CD8-positive, alpha-beta memory T cell (primary cell): ENCODE measurements at places on chromosomes 7 and 10. TPM values are rescaled to one million over a fixed set of nuclear protein-coding genes. Genes with fewer than 3 reads are reported as not detected.

MMP21 gene
- total RNA-seq: not detected

PAX4 gene
- total RNA-seq: not detected

ANKRD30A gene
- total RNA-seq: not detected

GPR15LG gene
- total RNA-seq: not detected

MEOX2 gene
- total RNA-seq: not detected

DNA sequence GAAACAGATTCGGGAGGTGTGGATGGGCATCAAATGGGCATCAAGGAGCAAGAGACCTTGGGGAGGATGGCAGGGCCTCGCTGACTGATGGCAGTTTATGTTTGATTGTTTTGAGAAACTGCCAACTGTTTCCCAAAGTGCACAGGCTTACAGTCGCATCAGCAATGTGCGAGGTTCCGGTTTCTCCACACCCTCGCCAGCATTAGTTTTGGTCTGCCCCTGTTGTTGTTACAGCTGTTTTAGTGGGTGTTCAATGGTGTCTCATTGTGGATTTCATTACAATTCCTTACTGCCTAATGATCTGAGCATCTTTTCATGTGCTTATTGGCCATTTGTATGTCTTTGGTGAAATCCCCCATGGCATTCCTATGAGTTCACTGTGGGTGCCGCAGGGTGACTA, 24.4 kb downstream of the AKR1E2 start:
- H3K4me3 ChIP-seq: no peak overlapping the region
- H3K27me3 ChIP-seq: no peaks in the 10 kb centered on the region
- H3K36me3 ChIP-seq: no peaks in the 10 kb centered on the region
- DNase-seq: no peak

- H3K27ac ChIP-seq: no peak overlapping the region
- H3K27me3 ChIP-seq: no peaks in the 10 kb centered on the region
- no peak overlapping the region for H3K4me3 ChIP-seq
- H3K4me1 ChIP-seq: no peaks in the 10 kb centered on the region
- no peaks in the 10 kb centered on the region for H3K36me3 ChIP-seq
- DNase-seq: no peak
These were observed 184.7 kb downstream of the DOCK4 start for GRCh38 chr7:112021379-112022044.

DNA sequence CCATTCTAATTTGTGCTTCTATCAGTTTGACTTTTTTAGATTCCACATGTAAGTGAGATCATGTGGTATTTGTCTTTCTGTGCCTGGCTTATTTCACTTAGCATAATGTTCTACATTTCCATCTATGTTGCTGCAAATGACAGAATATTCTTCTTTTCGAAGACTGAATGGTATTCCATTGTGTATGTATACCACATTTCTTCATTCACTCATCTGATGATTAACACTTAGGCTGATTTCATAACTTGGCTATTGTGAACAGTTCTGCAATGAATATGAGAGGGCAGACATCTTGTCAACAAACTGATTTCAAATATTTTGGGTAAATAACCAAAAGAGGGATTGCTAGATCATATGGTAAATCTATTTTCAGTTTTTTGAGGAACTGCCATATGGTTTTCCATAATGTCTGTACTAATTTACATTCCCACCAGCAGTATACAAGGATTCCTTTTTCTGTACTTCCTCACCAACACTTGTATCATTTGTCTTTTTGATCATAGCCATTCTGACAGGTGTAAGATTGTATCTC, 52.9 kb downstream of the ZNF22 start:
- no peak overlapping the region for H3K4me3 ChIP-seq
- H3K4me1 ChIP-seq: no peaks in the 10 kb centered on the region
- no peaks in the 10 kb centered on the region for H3K27me3 ChIP-seq
- H3K36me3 ChIP-seq: no peaks in the 10 kb centered on the region
- no peak for DNase-seq

GRCh38 chr7:131151034-131151433, 176.6 kb upstream of the MKLN1 start:
- no peak overlapping the region for H3K4me3 ChIP-seq
- no peak for DNase-seq
- no peaks in the 10 kb centered on the region for H3K4me1 ChIP-seq
- no peaks in the 10 kb centered on the region for H3K27me3 ChIP-seq
- H3K36me3 ChIP-seq: no peaks in the 10 kb centered on the region
- H3K27ac ChIP-seq: no peak overlapping the region

DNA sequence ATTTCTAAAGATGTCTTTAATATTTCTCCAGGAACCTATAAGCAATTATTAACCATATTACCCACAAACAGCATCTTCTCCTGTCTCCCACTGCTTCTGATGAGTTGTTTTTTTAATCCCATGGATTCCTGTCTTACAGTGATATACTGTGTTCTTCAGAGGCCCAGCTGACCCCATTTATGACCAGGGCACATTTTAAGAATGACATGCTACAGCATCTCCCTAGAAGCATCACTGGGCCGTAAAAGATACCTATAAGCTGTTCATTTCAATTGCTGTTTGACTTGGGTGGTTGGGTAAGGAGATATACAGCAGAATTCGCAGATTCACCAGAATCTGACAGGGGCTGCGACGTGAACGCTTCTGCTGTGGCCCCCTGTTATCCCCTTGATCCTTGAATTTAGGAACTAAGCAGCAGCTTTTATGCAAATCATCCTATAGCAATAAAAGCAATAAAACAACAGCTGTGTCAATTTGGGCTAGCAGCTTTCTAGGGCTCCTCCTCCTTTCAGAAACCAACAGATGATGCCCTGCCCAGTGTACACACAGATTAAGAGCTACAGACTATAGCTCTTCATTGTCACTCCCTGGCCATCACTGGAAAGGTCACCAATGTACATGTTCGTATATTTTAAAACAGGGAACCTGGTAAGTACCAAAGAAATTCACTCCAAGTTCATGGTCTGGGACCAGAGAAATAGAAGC, 86.8 kb downstream of the CPEB3 start:
- DNase-seq: no peak
- no peak overlapping the region for H3K27ac ChIP-seq
- H3K4me3 ChIP-seq: no peak overlapping the region
- no peaks in the 10 kb centered on the region for H3K36me3 ChIP-seq

GRCh38 chr10:53045315-53045714, 272.7 kb upstream of the MBL2 start:
- H3K4me3 ChIP-seq: no peak overlapping the region
- DNase-seq: no peak
- H3K4me1 ChIP-seq: no peaks in the 10 kb centered on the region
- no peaks in the 10 kb centered on the region for H3K27me3 ChIP-seq
- no peak overlapping the region for H3K27ac ChIP-seq

DNA sequence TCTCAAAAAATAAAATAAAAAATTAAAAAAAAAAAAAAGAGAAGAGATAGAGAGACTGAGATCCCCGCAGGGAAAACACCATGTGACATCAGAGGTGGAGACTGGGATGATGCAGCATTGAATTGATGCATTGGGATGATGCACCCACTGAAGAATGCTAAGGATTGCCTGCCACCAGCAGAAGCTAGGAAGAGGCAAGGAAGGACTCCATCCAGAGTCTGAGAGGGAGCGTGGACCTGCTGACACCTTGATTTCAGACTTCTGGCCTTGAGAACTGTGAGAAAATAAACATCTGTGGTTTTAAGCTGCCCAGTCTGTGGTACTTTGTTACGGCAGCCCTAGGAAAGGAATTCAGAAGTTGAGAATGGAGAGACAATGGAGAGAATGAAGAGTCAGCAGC, 89.8 kb upstream of the PRPS1L1 start:
- H3K27me3 ChIP-seq: no peaks in the 10 kb centered on the region
- no peaks in the 10 kb centered on the region for H3K4me1 ChIP-seq
- no peak overlapping the region for H3K4me3 ChIP-seq
- H3K36me3 ChIP-seq: no peaks in the 10 kb centered on the region
- DNase-seq: no peak

GRCh38 chr10:75108684-75109458, 2.6 kb upstream of the SAMD8 start:
- H3K36me3 ChIP-seq: no peaks in the 10 kb centered on the region
- H3K27me3 ChIP-seq: no peaks in the 10 kb centered on the region
- peak overlapping the region; percentile 93 for H3K27ac ChIP-seq
- DNase-seq: no peak
- H3K4me3 ChIP-seq: no peak overlapping the region

- no peak overlapping the region for H3K27ac ChIP-seq
- no peak for DNase-seq
- H3K36me3 ChIP-seq: no peaks in the 10 kb centered on the region
- no peak overlapping the region for H3K4me3 ChIP-seq
These were observed 157.0 kb upstream of the SVIL start for GRCh38 chr10:29791773-29792172.

- no peak for DNase-seq
- H3K27ac ChIP-seq: no peak overlapping the region
- H3K27me3 ChIP-seq: no peaks in the 10 kb centered on the region
- no peaks in the 10 kb centered on the region for H3K4me1 ChIP-seq
These were observed 242.9 kb upstream of the CXCL12 start for GRCh38 chr10:44627591-44628354.

- H3K36me3 ChIP-seq: no peaks in the 10 kb centered on the region
- H3K27ac ChIP-seq: no peak overlapping the region
- H3K4me3 ChIP-seq: no peak overlapping the region
- H3K27me3 ChIP-seq: no peaks in the 10 kb centered on the region
These were observed 1.8 kb upstream of the MEOX2 start for GRCh38 chr7:15688279-15688626.
